Vagina (tissue), 2 donors: ENCODE measurements at places on chromosomes 11 and 22.

DNA sequence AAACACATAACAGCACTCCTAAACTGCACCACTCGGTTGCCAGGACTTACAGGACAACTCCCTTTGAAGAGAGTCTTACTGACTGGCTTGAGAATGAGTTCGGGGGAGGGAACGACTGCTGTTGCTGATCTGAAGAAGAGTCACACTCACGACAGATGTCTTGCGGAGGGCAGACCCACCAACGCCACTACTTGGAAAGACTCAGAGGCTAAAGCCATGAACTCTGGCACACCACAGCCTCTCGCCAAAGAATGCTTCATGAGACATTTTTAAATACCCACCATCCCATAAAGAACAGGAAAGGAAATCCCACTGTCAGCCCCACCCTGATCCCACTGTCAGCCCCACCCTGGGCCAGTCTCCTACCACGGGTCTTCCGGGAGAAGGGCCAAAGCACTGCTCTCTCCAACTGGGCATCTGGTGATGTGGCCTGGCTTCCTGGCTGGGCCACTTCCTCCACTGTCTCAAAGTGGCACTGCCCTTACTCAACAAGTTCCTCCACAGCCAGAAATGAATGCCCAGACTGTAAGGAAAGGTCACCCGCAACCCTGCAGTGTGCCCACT, 73.6 kb downstream of the MICAL3 start:
- no peaks in the 10 kb centered on the region for H3K27me3 ChIP-seq
- peak overlapping the region; percentile 9 for H3K27ac ChIP-seq
- no peak overlapping the region for H3K4me3 ChIP-seq
- H3K36me3 ChIP-seq, result no peaks in the 10 kb centered on the region
- DNase-seq, result no peak

DNA sequence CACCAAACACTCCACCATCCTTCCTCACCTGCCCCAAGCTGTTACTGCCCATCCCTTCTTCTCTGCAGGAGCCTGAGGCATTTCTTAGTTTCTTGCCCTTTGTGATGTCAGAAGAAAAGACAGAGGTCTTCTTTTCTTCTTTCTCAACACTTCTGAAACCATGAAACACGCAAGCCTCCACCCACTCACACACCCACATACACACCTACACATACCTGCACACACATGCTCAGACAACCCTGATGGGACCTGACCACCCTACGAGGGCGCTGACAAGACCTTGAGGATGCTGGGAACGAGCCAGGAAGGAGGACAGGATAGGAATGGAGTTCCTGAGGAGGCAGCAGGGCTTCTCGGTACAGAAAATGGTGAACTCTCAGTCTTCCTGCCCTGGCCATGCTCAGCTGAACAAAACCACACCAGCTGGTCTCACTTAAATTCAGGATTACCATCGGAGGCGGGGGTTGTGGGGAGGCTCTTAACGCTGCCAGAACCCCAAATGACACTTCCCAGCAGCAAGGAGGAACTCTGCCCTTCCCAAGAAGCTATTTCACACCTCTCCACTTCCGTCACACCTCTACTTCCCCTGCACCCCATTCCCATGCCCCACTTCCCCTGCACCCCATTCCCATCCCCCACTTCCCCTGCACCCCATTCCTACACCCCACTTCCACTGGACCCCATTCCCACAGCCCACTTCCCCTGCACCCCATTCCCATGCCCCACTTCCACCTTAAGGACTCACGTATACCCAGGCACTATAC, 41.0 kb downstream of the CSF2RB start:
- no peak overlapping the region for H3K4me3 ChIP-seq
- no peaks in the 10 kb centered on the region for H3K27me3 ChIP-seq
- H3K36me3 ChIP-seq, result no peaks in the 10 kb centered on the region
- H3K4me1 ChIP-seq, result no peaks in the 10 kb centered on the region
- DNase-seq, result peak; percentile 69

- H3K4me3 ChIP-seq, result no peak overlapping the region
- no peaks in the 10 kb centered on the region for H3K27me3 ChIP-seq
- peaks cover 9% of the 10 kb centered on the region for H3K4me1 ChIP-seq
- no peak for DNase-seq
- H3K27ac ChIP-seq, result no peak overlapping the region
- H3K36me3 ChIP-seq, result no peaks in the 10 kb centered on the region
Measured at GRCh38 chr22:37601540-37602442, 6.8 kb upstream of the GGA1 start.

GRCh38 chr11:25771605-25772004, 560.3 kb upstream of the ANO3 start:
- no peaks in the 10 kb centered on the region for H3K4me1 ChIP-seq
- no peaks in the 10 kb centered on the region for H3K27me3 ChIP-seq
- no peak for DNase-seq
- no peaks in the 10 kb centered on the region for H3K36me3 ChIP-seq
- H3K4me3 ChIP-seq, result no peak overlapping the region

- H3K27me3 ChIP-seq, result no peaks in the 10 kb centered on the region
- H3K4me3 ChIP-seq, result no peak overlapping the region
- no peak for DNase-seq
- peaks cover 18% of the 10 kb centered on the region for H3K4me1 ChIP-seq
- H3K27ac ChIP-seq, result no peak overlapping the region
Measured at GRCh38 chr11:64146036-64146955, 19.6 kb downstream of the MACROD1 start.
